Thoracic aorta (tissue), 2 donors: ENCODE measurements at places on chromosomes 4 and X. TPM values are rescaled to one million over a fixed set of nuclear protein-coding genes. Genes with fewer than 3 reads are reported as not detected.

DNA sequence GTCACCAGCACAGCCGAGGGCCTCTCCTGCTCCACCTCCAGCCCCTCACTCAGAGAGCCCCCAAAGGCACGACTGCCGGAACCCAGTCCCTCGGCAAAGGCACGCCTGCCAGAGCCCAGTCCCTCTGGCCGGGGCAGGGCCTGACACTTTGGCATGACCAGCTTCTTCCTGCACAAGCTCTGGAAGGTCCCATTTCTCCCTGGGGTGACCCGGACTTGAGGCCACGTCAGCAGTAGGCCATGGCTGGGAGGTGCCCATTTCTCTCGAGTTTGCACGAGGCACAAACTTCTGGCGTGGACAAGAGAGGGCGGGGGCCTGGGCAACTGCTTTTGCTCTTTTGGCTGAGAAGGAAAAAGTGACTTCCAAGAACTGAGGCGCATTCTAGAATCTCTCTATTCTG is 62.2 kb upstream of the GPR78 start:
- no peak overlapping the region for H3K27ac ChIP-seq
- H3K4me1 ChIP-seq: no peaks in the 10 kb centered on the region
- H3K36me3 ChIP-seq: no peaks in the 10 kb centered on the region
- H3K4me3 ChIP-seq: no peak overlapping the region
- H3K27me3 ChIP-seq: no peaks in the 10 kb centered on the region
- no peak for DNase-seq

- H3K27ac ChIP-seq: no peak overlapping the region
- H3K27me3 ChIP-seq: no peaks in the 10 kb centered on the region
These were observed 67.7 kb upstream of the HS3ST1 start for GRCh38 chr4:11496351-11496829.

Gene FAM133A
- total RNA-seq: 0.27 TPM

Gene ATP1B4
- total RNA-seq: not detected

GRCh38 chrX:15430076-15430475 is 45.9 kb upstream of the VEGFD start:
- no peaks in the 10 kb centered on the region for H3K4me1 ChIP-seq
- H3K4me3 ChIP-seq: no peak overlapping the region
- no peak for DNase-seq

DNA sequence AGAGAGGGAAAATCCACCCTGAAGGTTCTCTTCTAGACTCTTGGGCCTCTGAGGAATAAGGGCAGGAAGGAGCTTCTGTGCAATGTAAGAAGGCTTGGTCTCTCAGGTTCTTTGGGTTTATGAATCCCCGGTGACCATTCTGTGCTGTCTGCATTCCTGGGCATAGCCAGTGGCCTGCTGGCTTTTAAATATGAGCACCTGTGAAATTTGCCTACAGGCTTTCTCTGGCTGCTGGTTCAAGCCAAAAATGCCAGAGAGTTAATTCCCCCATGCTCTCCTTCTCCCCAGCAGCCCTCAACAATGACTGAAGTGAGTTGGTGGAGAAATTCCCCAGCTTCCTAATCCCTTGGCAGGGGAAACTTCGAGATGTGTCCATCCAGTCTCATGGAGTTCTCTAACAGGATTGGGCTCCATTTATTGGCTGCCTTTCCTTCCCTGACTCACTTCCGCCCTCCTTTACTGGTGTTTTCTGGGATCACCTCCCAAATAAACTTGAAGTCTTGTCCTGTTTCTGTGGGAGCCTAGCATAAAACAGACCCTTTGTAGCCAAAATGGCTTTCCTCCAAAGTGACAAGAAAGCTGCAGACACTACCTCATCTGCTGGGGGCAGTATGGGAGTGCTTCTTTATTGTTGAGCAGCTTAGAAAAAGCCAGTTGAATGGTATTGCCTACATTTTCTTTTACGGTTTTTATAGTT is 179.4 kb upstream of the CASK start:
- DNase-seq: peak; percentile 2
- no peaks in the 10 kb centered on the region for H3K36me3 ChIP-seq
- H3K27me3 ChIP-seq: no peaks in the 10 kb centered on the region

- H3K4me3 ChIP-seq: no peak overlapping the region
- H3K36me3 ChIP-seq: no peaks in the 10 kb centered on the region
- no peaks in the 10 kb centered on the region for H3K27me3 ChIP-seq
- H3K4me1 ChIP-seq: no peaks in the 10 kb centered on the region
- no peak for DNase-seq
These were observed 121.9 kb upstream of the RPS6KA3 start for GRCh38 chrX:20388594-20388993.

DNA sequence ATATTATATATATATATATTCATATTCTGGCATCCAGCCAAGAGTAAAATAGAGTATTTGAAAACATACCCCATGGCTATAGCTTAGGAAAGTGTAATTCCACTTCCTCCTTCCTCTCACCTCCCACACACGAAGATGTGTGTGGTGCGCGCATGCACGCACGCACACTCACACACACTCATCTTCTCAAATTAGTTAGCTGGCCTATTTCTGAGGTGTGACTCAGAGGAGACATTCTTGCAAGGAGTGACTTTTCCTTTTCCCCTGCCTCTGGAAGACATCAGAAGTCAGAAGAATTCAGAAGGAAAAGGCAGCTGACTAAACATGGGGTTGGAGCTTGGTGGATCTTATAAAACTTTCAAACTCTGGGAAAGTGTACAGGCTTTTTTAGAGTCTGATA is 8.8 kb downstream of the ENPEP start:
- no peaks in the 10 kb centered on the region for H3K4me1 ChIP-seq
- no peaks in the 10 kb centered on the region for H3K27me3 ChIP-seq
- no peak for DNase-seq
- H3K4me3 ChIP-seq: no peak overlapping the region
- H3K36me3 ChIP-seq: no peaks in the 10 kb centered on the region

- H3K27ac ChIP-seq: no peak overlapping the region
- no peaks in the 10 kb centered on the region for H3K36me3 ChIP-seq
- no peak for DNase-seq
- H3K4me3 ChIP-seq: no peak overlapping the region
- H3K4me1 ChIP-seq: no peaks in the 10 kb centered on the region
These were observed 270.9 kb upstream of the LCORL start for GRCh38 chr4:18292411-18292810.

GRCh38 chr4:92992758-92993157 is 689.0 kb downstream of the GRID2 start:
- H3K4me3 ChIP-seq: no peak overlapping the region
- no peak overlapping the region for H3K27ac ChIP-seq
- no peaks in the 10 kb centered on the region for H3K36me3 ChIP-seq
- no peaks in the 10 kb centered on the region for H3K4me1 ChIP-seq
- H3K27me3 ChIP-seq: no peaks in the 10 kb centered on the region
- no peak for DNase-seq

Gene FHDC1
- 0.27 TPM for total RNA-seq

GRCh38 chr4:6938237-6938636 is 28.6 kb downstream of the TBC1D14 start:
- peaks cover 11% of the 10 kb centered on the region for H3K4me1 ChIP-seq
- no peak for DNase-seq
- H3K27ac ChIP-seq: no peak overlapping the region

GRCh38 chrX:18543738-18544137 is 118.3 kb downstream of the CDKL5 start:
- H3K36me3 ChIP-seq: no peaks in the 10 kb centered on the region
- no peak for DNase-seq
- no peaks in the 10 kb centered on the region for H3K27me3 ChIP-seq
- H3K4me1 ChIP-seq: no peaks in the 10 kb centered on the region

Gene RBMXL3
- total RNA-seq: not detected

GRCh38 chrX:47798861-47799260 is 37.8 kb upstream of the ZNF81 start:
- no peak overlapping the region for H3K4me3 ChIP-seq
- no peak for DNase-seq
- no peaks in the 10 kb centered on the region for H3K36me3 ChIP-seq

GRCh38 chr4:145935253-145936141 is 3.1 kb downstream of the ZNF827 start:
- no peak for DNase-seq
- no peaks in the 10 kb centered on the region for H3K27me3 ChIP-seq
- peak overlapping the region; percentile 97 for H3K27ac ChIP-seq
- H3K36me3 ChIP-seq: no peaks in the 10 kb centered on the region

Gene PNCK
- total RNA-seq: 3.2 TPM

- no peaks in the 10 kb centered on the region for H3K4me1 ChIP-seq
- no peak overlapping the region for H3K4me3 ChIP-seq
- H3K27ac ChIP-seq: no peak overlapping the region
- no peaks in the 10 kb centered on the region for H3K36me3 ChIP-seq
- H3K27me3 ChIP-seq: no peaks in the 10 kb centered on the region
- no peak for DNase-seq
These were observed 36.0 kb upstream of the COX7B2 start for GRCh38 chr4:46945062-46945461.

DNA sequence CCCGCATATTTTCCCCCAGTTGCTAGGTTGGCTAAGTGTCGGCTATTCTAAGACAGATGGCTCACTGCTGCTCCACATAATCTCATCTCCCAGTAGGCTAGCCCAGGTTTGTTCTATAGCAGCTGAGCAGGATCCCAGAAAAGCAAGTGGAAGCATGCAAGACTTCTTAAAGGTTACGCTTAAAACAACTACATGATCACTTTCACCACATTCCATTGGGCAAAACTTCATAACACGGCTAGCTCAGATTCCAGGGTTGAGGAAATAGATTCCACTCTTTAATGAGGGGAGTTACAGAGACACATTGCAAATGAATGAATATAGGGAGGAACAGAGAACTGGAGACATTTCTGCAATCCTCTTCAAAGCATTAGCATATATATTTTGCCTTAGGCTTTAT is 12.9 kb upstream of the RAB33B start:
- H3K36me3 ChIP-seq: peaks cover 6% of the 10 kb centered on the region
- H3K4me1 ChIP-seq: no peaks in the 10 kb centered on the region
- no peak overlapping the region for H3K27ac ChIP-seq
- H3K27me3 ChIP-seq: no peaks in the 10 kb centered on the region

DNA sequence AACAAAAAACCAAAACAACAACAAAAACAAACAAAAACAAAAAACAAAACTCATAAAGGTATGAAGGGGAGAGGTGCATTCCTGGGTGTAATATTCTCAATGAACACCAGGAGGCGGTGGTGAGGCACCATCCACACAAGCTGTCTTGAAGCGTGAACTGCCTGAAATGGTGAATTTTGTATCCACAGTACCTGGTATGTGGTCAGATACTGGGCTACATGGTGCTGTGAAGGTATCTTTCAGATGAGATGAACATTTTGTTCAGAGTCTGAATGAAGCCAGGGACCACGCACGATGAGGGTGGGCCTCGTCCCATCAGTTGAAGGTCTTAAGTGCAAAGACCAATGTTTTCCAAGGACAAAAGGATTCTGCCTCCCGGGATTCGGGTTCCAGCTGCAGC is 58.5 kb downstream of the ASMT start:
- no peaks in the 10 kb centered on the region for H3K4me1 ChIP-seq
- H3K36me3 ChIP-seq: no peaks in the 10 kb centered on the region
- no peak overlapping the region for H3K4me3 ChIP-seq
- no peak for DNase-seq

DNA sequence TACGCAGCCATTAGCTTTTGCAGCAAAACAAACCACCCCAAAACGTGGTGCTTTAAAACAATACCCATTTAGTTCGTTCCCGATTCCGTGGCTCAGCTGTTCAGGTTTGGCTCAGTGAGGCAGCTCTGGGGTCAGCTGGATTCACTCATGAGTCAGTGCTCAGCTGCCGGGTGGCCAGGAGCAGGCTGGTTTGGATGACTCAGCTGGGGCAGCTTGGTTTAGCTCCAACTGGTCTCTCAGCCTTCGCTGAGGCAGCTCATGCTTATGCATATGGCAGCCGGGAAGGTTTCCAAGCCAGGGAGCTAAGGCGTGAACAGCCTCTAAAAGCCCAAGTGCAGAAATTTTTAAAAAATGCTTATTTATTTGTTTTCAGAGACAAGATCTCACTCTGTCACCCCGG is 13.3 kb upstream of the CD99 start:
- DNase-seq: peak; percentile 71
- H3K27me3 ChIP-seq: no peaks in the 10 kb centered on the region
- no peaks in the 10 kb centered on the region for H3K4me1 ChIP-seq
